T follicular helper cell (primary cell): ENCODE measurements at places on chromosomes 5 and 9.

- no peak for DNase-seq
Measured at GRCh38 chr5:9302218-9302617, 243.7 kb downstream of the SEMA5A start.

DNA sequence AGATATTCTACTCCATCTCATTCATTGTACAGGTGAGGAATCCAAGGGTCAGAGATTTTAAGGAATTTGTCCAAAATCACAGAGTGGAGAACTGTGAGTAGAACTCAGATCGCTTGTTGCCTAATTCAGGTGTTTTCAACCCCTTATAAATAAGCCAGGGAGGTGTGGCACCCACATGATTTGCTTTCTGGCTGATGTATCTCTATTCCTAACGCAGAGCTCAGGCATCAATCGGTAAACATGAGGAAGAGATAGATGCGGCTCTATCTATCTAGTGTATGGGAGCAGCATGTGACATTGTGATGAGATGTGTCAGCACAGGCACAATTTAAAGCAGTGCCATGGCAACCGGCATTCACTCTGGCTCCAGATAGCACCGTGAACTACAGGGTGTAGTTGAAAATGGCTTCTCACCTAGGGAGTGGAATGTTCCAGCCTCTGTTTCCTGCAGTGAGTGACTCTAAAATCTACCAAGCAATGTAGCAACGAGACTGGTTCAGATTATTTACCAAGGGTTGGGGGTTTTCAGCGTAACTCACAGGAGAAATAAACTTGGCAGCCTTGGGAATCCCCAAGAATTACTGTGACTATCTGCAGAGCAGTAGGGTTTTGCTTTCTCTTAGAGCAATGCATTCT, 53.4 kb upstream of the SUB1 start:
- DNase-seq, result peak; percentile 42

GRCh38 chr5:2370626-2371418, 380.7 kb downstream of the IRX2 start:
- no peak for DNase-seq

GRCh38 chr5:132229236-132229635, 1.6 kb upstream of the P4HA2 start:
- DNase-seq, result no peak

DNA sequence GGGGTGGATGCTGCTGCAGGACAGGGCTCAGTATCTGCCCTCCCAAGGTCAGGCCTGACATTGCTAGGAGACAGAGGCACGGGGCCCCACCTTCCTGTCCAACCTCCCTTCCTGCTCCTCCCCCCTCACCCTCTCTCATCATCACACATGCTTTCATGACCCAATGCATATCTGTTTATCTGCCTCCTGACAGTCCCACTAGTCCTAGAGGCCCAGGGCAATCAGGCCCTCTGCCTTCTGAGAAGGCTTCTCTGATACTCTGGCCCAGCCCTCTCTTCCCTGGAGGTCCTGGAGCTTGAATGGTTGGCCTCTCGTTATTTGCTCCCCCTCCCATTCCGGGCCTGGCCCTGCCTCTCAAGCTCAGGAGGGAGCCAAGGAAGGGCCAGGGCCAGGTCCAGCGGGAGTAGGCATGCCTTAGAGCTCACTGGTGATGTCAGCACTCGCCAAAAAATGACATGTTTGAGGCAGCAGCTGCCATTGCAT, 90.6 kb upstream of the SAP30L start:
- no peak for DNase-seq
